ENCODE measurements at places on chromosomes 5 and 9. TPM values are rescaled to one million over a fixed set of nuclear protein-coding genes. Genes with fewer than 3 reads are reported as not detected.

The PRRX2 gene
- total RNA-seq: 1.1 TPM

DNA sequence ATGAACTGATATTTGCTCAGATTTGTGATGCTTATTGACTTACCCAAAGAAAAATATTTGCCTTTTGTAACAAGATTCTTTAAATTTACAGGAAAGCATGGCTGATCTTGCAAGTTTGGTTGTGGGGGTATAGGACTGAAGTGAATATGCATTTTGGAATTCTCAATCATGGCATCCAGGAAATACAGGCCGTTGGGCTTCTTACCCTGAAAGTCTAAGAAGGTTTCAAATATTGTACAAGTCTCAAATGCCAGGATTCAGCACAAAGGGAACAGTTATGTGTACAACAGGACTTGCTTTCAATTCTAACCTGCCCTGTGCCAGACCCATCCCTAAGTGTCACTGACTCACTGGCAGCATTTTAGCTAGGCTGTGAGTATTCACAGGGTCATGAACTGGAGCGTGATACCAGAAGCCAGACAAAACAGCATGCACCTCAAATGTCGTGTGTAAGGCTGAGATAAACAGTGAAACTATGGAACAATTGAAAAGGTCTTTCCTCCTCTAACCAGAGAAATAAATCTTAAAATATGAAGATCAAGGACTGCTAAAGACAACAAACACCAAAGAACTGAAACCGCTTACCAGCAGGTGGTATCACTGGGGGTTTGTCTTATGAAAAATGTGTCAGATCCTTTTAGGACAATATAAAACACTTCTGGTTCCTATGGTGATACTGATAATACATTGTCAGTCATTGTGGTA, 168.6 kb upstream of the RGMB start:
- DNase-seq: no peak

GRCh38 chr5:54470128-54470527, 14.6 kb downstream of the HSPB3 start:
- DNase-seq: no peak

- DNase-seq: no peak
These were observed 11.2 kb upstream of the RPS14 start for GRCh38 chr5:150460781-150461180.

DNA sequence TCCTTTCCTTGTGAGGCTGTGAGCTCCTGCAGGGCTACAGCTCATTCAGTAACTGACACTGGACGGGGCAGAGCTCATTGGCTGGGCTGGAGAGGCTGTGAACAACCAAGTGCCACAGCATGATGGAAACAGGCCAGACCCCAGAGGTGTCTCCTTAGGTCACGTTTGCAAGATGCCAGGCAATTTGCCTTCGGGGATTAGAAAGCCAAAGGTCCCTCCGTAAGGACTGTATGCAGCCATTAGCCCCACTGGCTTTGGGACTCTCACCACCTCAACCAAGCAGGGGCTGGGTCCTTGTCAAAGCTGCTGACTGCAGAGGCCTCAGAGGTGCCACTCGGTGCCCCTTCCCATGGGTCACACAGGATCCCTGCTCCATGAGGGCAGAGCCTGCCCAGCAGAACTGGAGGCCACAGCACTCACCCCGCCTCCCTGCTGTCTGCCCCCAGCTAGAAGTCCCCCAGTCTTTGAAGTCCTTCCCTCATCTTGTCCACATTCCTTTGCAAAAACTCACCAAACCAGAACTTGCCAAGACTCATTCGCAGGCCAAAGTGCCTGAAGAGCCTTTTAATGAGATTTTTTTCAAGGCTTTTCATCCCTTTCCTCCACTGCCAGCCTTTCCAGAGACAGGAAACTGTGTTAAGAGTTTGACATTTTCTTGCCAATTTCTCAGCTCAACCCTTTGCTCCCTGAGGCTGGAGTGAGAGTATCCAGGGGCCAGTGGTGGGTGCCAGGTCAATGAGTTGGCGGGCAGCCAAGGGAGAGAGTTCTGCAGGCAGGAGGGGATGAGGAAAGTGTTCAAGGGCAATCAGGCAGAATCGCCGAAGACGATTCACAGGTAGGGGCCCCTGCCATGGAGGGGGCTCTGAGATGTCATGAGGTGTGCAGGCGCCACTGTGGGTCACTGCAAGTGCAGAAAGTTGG, 39.7 kb upstream of the SLC25A51 start:
- DNase-seq: no peak

The SLC23A1 gene
- not detected for total RNA-seq

DNA sequence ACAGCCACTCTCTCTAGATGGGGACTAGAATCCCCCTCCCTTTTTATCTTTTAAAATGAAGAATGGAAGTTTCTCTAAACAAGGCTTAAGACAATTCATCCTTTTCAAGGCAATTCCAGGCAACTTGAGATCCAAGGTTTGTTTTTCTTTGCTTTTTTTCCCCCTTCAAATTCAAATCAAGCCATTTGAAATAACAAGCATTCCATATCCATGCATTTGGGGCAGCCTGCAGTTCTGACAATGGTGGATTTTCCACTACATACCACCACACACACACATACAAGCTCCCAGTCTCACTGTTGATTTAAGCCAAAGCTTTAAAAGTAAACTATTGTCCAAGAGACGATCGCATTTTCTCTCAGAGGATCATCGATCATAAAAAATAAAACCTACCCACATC, 424 bp downstream of the INSYN2B start:
- no peak for DNase-seq

DNA sequence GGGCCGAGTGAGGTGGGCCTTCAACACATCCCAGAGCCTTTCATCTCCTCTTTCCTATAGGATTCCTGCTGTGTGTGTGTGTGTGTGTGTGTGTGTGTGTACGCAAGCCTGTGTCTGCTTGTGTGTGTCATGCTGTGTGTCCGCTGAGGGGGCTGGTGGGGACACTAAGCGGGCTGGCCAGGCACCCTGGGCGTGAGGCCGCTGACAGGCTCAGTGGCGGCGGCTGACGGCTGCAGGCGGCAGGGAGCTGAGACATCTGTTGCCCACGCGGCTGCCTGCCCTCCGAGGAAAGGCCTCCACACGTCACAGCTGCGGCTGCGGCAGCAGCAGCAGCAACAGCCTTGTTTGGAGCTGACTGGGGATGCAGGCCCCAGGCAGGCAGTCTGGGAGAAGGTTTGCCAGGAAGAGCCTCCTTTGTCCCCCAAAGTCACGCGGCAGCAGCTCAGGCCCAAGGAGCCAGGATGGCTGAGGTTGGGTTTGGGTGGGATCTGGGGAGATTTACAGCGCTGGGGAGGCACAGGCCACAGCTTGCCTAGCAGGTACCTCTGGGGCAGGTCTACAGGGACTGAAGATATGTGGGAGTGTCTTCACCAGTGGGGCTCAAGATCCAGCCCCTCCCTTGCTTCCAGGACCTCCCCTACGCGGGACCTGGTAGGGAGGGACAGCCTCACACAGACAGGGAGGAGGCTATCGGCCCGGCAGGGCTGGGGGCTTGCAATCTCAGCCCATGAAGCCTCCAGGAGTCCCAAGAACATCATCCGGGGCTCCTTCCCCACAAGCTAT, 1.8 kb downstream of the PDLIM4 start:
- DNase-seq: peak; percentile 92

GRCh38 chr5:177519463-177520235, 2.9 kb upstream of the DDX41 start:
- no peak for DNase-seq

DNA sequence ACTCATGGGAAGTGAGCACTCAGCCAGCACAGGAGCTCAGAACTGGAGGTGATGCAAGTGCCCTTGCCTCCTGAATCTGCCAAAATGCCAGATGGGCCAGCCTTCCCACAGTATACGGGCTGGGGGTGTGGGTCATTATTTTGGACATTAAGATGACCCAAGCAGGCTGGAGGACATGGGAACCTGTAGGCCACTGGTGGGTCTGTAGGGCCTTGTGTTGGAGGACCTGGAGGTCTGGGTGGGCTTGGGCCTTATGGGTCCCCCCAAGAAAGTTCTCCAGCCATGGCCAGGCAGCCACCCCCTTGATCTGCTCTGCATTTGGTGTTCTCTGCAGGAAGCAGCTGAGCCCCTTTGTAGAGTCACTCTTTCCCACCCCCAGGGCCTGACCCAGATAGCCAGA, 71.0 kb upstream of the ANGPTL2 start:
- DNase-seq: no peak

DNA sequence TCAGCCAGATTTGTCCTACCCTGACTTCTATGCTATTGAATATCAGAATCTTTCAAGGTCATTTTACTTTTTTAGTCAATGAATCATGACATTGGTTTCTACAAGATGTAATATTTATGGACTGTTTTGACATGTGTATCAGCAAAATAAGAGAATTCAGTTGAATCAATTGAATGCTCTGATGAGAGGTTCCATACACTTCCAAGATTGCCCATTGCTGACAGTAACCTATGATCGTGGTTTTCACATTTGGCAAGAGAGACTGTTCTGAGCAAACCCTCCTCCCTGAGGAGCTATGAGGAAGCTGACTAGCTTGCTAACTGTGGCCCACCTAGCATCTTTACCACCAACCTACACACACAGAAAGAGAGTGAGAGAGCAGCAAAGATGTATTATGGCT, 56.7 kb upstream of the FST start:
- DNase-seq: no peak

DNA sequence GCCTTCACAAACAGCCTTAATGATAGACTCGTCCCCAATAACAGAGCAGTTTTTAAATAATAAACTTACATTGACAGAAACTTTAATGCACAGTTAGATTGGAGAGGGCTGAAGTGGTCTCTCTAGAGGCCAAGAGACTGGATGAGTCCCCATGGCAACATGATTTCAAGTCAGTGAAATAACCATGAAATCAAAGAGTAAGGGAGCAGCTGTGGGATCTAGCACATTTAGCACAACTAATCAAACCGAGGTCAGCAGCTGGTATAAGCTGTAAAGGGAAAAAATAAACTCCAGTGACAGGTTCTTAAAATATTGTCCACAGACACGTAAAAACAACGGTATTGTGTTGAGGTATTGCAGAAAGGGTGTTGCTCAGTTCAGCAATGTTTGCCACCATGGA, 916.6 kb downstream of the DNAH5 start:
- DNase-seq: no peak

GRCh38 chr5:122297587-122298298, 14.3 kb upstream of the SNCAIP start:
- no peak for DNase-seq

The SH3TC2 gene
- 4.7 TPM for total RNA-seq

The CDKN2A gene
- not detected for total RNA-seq

Data from right atrium auricular region (tissue), 2 donors.